ENCODE measurements at places on chromosomes 6 and 20.

GRCh38 chr20:44574372-44574771, 8.0 kb upstream of the PKIG start:
- DNase-seq: no peak

GRCh38 chr6:91895599-91896285, 1308.9 kb upstream of the MAP3K7 start:
- no peak for DNase-seq

DNA sequence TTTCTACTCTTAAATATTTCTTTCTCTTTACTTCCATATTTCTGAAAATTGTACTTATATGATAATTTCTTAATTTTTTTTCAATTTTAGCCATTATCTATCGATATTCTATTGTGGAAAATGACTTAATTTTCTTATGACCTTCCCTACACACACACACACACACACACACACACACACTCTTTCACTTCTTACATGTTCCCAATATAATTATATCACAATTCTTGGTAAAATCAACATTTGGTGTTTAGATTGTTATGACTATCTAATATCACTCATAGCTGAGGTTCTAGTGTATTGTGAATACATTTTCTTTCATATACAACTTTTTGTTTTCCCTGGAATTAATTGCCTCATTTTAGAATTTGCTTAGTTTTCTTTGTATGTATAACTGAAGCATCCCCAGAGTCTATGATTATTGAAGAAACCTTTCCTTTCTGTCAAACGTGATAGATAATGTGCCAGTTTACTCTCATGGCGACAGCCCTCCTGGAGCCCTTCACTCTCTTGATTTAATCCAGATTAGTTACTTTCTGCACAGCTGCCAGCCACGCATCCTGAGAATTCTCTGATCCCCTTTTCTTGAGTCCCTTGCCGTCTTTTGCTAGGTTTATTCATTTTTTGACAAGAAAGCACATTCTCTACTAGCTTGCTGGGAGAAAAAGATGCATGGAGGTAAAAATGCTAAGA, 63.4 kb downstream of the RNF182 start:
- DNase-seq: no peak

DNA sequence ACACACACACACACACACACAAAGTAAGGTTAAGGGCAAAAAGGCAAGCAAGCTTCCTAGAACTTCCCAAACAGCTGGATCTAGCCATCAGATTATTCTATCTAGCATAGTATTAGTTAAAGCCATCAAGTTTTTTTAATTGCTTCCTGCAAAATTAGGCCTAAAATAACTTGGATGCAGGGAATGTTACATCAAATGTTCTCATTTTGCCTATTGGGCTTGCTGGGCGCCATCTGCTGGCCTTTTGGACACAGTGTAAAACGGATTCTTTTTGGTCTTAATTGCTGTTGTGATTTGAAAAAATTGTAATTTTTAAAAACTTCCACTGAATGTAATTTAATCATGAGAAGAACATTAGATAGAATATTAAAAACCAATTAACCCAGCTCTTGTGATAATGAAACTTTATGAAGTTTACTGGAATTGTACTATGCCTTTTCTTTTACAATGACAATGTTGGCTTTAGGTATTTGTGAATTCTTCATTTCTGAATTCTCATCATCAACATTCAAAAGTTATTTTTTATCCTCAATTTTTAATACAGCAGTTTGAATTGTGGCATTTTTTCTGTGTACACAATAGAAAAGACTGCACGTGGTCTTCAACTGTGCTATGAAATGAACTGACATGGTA, 6.8 kb downstream of the MKKS start:
- DNase-seq: no peak

- peak; percentile 65 for DNase-seq
These were observed 725 bp downstream of the EEF1A1 start for GRCh38 chr6:73519926-73520687.

DNA sequence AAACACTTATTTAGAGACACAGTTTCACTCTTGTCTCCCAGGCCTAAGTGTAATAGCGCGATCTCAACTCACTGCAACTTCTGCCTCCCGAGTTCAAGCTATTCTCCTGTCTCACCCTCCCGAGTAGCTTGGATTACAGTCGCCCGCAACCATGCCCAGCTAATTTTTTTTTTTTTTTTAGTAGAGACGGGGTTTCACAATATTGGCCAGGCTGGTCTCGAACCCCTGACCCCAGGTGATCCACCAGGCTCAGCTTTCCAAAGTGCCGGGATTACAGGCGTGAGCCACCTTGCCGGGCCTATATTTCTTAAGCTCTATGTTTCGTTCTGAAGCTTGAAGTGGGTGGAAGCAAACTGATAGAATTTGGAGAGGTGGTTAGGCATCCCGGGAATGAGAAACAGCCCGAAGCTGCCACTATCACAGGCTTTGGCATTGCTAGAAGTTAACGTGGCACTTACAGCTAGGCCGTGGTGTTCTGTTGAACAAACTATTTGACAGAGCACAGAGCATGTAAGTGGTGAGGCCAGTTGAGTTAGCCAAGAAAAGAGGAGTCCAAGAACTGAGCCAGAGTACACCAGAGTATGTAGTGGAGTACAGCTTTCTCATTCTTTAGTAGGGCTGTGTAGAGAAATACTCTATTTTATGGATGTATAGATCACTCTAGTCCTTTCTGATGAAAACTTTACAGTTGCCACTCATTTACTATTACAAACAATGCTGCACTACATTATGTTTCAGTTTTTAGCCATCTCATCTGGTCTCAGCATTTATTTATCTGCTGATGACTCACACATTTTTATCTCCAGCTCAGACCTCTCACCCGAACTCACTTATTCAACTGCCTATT, 62.0 kb upstream of the HFE start:
- DNase-seq: no peak

DNA sequence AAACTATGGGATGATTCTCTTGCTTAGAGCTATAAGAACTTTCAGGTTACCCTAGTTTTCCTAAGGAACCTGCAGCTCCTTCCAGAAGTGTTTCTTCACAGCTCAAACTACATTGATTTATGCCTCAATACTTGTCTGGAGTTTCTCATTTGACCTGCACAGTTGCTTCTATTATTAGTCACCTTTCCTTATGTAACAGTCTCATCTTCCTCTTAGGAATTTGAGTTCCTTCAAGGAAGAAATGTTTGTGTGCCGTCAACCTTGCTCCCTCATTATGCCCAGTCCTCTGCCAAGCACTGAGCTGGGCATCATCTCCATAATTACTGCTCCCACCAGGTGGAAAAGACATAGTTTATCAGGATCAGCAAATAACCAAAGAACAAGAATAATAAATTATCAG, 466.4 kb downstream of the PKHD1 start:
- no peak for DNase-seq
